ENCODE measurements at places on chromosomes 5 and 9.

DNA sequence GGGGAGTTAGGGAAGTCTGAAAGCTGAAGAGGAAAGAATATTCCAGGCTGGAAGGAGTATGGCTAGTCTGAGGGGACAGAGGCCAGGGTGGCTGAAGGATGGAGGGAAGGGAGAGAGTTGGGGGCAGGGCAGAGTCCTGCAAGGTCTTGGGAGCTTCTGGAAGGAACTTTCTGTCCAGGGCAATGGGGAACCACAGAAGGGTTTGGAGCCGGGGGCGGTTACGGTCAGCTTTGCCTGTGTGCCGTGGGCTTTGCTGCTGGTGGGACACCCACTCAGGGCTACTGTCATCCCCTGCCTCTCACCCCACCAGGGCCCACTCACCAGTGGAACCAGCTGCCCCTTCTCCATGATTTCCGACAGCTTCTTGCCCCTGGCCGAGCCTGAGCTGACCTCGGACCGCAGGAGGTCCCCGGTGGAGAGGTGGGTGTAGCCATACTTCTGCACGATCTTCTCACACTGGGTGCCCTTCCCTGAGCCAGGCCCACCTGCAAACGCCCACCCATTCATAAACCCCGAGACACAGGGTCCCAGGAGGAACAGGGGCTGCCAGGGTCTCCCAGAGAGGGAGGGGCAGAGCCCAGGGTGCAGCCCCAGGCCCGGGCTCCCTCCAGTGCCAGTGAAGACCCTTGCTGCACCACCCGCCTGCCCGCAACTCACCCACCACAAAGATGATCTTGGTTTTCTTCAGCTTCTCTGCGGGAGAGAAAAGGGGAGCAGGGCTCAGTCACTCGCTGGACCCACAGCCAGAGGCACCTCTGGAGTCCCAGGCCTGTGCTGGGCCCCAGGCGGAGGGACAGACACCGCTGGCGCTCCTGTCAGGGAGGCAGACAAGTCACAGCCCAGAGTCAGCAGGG is 4.9 kb downstream of the AK1 start:
- DNase-seq, result no peak

DNA sequence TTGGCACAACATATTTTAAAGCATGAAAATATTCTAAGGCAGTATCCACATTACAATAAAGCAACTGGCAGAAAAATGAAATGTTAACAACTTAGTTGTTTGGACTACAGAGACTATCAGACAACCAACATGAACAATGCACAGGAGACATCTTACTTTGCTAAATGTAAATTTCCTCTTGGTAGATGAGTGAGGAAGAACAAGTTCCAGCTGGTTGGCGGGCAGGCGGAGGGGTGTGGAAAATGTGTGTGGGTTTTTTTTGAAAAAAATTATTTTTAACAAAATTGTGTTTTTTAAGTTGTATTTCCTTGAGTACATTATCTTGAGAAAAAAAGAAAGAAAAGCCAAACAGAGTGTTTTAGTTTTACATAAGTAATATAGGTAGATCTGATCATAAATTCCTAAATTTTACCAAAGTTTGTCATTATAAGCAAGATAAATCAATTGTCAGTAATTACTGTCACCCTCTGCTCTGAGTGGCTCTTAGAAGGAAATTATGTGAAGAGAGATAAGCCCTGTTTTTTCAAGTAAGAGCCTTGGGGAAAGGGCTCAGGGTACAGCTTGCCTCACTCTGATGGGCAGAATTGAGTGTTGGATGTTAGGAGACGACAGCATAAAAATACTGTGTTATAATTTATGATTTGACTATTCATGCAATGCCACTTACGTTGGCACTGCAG is 42.5 kb downstream of the TMEM167A start:
- no peak for DNase-seq

- DNase-seq, result no peak
Observed at GRCh38 chr5:156893517-156893916, 43.4 kb downstream of the PPP1R2B start.

GRCh38 chr9:84315278-84315877 is 25.2 kb downstream of the SLC28A3 start:
- peak; percentile 24 for DNase-seq

DNA sequence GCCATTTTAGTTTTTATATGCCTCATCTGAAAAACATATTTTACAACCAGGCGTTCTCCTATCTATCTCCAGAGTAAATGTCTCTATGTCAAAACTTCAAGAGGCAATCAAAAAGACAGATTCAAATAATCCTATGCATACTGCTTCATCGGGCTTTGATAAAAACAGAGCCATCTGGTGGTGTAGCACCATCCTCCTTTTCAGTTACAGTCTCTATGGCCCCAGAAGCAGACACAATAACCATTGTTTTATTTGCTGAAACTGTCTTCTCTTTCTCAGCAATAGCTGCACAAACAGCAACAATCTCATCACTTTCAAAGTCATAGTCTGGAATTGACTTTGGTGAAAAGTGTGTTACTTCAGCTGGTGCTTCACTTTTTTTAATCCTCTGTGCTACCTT is 36.3 kb downstream of the PTGER4 start:
- no peak for DNase-seq

DNA sequence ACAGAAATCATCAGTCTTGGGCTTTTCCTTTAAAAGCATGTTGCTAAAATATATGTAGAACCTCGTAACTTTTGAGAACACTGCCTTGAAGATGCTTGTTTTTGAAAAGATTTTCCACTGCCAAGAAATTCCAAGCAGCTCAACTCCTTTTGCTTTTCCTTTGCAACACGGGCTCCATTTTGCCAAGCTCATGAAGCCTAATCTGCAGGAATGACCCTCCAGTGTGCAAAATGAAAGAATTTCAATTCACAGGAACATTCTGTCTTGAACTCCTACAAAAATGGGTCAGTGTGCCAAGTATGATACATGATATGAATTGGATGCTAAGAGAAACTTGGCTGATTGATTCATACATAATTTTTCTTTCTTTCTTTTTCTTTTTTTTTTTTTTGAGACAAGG is 35.4 kb upstream of the ERCC6L2 start:
- DNase-seq, result no peak

Measured in stimulated activated CD8-positive, alpha-beta memory T cell treated with anti-CD3 and anti-CD28 coated beads, Interleukin-4, amount 100 ng/mL, for 4 hours (primary cell).